ENCODE measurements at places on chromosomes 2 and 18.

- no peak for DNase-seq
Measured at GRCh38 chr2:55204536-55204935, 27.6 kb downstream of the CLHC1 start.

DNA sequence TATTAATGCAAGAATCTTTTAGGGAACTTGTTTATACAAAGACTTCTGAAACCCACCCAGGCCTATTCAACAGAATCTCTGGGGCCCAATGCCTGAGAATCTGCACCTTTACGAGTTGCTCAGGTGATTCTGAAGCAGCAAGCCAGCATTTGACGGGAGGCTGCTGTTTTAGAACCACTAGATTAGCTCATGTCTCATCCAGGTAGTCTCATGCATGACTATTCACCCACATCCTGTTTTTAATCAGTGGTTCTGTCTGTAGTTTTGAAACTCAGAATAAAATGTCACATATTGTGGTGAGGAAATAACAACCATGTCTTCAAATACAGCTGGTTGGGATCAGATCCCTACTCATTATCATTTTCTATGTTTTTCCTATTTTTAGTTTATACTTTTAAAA, 39.5 kb downstream of the CYTIP start:
- DNase-seq, result peak; percentile 37

DNA sequence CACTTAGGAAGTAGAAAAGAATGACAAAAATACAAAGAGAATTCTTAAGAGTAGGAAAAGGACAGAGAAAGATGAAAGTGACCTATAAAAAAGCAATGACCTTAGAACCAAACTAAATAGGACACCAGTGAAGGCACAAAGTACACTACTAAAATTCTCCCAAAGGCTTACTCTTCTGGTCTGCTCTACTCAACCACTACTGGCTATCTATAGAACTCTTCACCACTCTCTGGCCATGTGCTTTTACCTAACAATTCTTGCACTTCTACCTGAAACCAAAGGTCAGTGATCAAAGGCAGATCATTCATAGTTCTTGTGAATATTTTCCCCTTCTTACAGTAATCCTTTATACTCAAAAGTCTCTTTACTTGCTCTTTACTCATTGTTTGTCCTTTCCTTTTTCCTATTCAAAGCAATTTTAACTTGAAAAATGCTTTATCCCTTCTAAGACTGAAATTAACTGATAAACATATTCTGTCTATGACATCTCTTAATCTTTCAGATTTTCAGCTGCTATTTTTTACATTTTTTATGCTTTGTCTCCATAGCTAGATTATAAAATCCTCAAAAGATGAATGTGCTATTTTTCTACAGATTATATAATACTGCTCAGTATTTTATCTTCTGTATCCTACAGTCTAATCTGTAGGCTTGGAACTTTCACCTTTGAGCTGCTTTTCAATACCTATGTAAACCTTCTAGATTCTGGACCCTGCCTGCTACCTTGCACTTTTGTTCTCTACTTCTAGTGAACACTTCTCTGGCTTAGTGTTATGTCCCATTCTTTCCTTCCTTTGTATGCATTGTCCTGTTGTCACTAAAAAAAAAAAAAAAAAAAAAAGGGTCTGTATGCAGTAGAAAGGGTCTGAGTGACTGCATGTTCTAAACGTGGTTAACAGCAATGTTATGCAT, 64.6 kb downstream of the NCKAP1 start:
- no peak for DNase-seq

- no peak for DNase-seq
Measured at GRCh38 chr2:105882341-105882740, 137.6 kb downstream of the NCK2 start.

DNA sequence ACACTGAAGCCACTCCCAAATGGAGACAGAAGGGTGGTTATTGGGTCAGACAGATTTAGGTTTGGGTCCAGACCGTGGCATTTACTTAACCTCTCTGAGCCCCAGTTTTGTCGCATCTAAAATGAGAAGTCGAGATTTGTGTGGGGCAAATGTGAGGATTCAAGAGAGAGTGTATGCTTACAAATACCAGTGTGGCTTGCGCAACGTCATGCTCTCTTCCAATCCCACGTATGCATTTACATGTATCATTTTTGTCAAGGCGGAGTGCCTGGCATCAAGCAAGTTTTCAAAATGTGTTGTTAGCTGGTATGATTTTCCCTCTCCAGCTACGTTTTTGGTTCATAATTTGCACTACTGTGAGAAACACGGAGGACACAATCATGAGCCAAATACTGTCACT, 197.9 kb downstream of the EPHA4 start:
- no peak for DNase-seq

GRCh38 chr18:27114842-27115241, 70.3 kb downstream of the CHST9 start:
- no peak for DNase-seq

DNA sequence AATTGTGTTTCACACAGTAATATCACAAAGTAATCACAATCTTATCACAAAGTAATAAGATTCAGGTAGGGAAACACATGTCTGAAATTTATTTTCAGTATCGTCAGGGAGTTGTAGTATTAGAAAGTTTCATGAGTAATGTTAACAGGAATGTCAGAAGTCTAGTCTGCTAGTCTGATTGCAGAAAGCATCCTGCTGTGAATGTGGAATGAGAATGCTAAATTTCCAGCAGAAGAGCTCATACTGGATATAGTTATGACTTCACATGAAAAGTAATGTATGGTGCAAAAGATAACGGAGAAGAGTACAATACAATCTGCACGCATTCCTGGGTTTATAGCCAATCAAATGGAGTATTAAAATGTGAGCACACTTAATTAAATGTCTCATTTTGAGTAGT, 494.7 kb upstream of the SETBP1 start:
- DNase-seq, result no peak

DNA sequence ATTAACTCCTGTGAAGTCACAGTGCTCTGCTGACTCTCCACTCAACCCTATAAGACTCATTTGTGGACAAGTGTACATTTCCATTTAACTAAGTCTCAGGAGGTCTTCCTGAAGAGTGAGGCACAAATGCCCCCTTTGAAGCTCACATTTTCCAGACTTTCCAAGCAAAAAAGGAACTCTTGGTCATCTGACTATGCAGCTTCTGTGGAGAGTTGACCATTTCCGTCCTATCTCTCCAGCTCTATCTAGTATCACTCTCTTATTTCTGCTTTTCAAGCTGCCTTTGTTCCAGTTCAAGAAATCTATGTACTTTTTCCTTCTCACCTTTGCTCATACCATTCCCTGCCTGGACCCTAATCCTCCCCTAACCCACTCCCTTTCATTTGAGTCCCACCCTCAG, 77.0 kb downstream of the ANTXR1 start:
- DNase-seq, result no peak

- DNase-seq, result no peak
Measured at GRCh38 chr18:57833441-57834101, 30.5 kb upstream of the ATP8B1 start.

- DNase-seq, result no peak
Measured at GRCh38 chr2:24544456-24545115, 53.5 kb downstream of the NCOA1 start.

GRCh38 chr2:18934886-18935285, 345.5 kb upstream of the NT5C1B start:
- no peak for DNase-seq

- DNase-seq, result no peak
Measured at GRCh38 chr2:42724886-42725285, 39.0 kb downstream of the OXER1 start.

DNA sequence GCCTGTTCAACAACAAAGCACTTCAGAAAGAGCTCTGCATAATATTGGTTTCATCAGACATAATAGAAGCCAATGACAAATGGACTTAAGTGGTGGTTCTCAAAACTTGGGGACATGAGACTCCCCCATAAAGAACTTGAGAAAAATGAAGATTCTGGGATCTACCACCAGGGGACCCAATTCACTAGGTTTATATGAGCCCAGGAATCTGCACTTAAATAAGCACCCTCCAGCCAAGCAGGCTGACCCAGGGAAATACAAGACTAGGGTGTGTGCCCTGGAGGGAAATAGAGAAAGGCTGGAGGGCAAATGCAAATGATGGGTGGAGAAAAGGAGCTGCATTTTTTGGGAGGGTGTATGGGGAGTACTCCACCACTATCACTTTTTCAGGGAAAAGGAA, 52.5 kb downstream of the SATB2 start:
- no peak for DNase-seq

DNA sequence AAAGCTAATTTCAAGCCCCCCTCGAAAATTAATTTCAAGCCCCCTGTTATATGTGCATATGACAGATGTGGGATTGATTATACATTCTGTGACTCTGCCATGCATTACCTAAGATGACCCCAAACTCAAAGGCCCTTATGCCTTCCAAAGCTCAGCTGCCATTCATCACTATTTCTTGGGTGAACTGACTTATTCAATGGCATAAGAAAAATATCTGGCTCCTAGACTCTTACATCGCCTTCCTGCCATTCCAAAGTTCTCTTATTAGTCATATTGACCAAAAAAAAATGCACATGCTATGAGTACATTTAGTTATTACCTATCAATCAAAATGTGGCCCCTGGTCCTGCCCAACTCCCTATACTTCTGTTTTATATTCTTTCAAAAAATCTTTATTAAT, 291.8 kb upstream of the CHAC2 start:
- DNase-seq, result no peak

GRCh38 chr18:69843015-69843414, 104.7 kb downstream of the CD226 start:
- DNase-seq, result no peak

DNA sequence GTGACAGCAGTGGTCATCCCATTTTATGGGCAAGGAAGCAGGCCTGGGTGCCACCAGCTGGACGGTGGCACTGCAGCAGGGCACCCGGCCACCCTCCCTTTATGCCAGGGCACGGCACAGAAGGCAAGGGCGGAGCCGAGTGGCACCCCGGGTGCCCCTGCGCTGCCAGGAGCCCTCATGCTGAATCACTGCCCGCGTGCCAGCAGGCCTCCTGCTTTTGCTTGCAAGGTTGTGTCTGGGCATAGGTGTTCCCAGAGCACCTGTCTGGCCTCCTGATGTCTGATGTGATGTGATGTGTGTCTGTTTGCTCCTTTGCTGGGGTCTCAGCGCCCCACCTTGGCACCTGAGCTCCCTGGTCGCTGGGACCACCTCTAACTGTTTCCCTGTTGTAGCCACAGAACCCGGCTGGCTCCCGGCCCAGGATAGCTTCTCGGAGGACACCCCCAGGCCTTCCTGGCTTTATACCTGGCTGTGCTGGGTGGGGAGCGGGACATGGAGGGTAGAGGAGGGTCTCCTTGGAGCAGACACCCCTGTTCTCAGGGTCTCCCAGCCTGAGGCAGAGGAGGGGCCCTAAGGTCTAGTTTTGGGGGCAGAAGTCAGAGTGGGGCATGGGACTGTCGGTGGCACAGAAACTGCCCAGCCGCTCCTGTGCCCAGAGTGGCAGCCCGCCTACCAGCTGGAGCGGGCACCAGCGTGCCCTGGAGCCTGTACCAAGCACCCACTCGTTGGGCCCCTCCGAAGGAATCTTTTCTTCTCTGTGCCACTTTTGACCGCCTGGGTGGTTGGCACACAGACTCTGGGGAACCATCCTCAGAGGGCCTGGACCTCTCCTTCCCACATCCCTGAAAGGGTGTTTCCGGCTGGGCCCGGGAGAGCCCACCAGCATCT, 3.6 kb downstream of the GPC1 start:
- DNase-seq, result no peak

DNA sequence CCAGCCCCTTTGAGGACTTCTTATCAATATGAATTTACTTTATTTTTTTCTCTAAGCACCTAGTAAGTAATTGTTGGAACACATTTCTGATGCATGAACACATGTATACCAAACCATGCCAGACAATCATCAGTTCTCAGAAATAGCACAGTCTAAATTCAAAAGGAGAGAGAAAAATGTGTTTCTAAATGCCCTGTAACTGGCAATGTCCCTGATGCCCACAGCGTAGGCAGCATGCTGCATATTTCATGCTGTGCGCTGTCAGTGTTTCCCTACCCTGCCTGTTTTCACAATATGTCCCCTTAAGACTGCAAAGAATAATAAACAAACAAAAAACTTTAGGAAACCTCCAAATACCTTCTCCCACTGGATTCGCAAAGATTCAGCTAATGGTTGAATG, 881.0 kb upstream of the CHAC2 start:
- no peak for DNase-seq

DNA sequence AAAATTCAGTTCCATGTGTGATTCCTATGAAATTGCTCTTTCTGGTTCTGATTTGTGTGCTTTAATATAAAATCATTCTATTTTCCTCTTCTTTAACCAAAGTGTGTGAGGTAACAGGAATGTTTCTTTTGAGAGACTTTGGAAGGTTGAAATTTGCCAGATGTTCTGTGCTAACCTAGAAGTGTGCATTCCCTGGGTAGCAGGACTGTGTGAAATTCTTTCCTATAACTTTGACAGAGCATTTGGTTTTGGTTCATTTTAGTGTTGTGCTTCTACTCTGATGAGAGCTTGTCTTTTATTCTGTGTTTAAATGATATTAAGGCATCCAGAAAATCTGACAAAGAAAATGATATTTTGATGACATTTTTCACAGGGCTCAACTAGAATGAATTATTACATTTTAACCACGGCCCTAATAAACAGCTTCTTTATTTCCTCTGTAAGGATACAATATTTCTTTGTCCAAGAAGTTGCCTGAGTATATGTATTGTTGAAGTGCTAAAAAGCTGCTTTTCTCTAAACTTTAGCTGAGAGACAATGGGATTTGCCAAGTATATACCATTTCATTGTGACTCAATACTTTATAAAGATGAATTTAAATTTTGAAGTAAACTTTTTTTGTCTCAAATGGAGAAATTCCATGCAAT, 34.7 kb upstream of the DLX1 start:
- DNase-seq, result no peak

- DNase-seq, result no peak
Measured at GRCh38 chr2:109647636-109648035, 33.5 kb downstream of the SOWAHC start.

- no peak for DNase-seq
Measured at GRCh38 chr18:78411539-78411938, 568.1 kb upstream of the SALL3 start.

DNA sequence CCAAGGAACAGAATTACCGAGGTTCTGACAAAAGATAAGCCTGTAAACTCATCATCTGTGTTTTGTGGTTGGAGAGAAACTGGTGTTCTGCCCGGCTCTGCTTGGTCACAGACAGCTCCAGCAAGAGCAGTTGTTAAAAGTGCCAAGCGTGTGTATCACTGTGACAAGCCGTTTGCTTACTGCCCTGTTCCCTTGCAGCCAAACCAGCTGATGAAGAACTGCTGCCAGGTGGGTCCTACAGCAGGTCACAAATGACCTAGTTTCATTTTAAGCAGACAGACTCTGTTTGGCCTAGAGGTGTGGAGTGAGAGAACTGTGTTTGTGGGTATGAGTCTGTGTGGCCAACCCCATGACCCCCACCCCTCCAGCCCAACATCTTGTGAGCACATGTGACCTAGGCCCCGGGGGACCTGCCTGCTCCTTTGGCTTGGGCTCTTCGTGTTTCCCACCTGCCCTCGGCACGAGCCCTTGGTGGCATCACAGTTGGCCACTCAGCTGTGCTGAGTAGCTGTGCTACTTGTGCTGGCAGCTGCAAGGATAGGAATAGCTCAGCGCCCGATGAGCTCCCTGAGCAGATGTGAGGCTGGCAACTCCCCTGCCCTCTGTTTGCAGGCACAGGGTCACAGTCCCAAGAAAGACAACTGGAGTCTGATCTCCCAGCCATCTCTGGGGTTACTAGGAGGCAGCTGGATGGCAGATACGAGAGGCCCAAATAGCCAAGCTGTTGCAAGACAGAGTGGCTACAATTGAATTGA, 9.7 kb downstream of the OXER1 start:
- no peak for DNase-seq

GRCh38 chr2:69734035-69734611, 7.8 kb upstream of the ANXA4 start:
- no peak for DNase-seq
